ENCODE measurements at places on chromosomes 16 and 17.

- no peak for DNase-seq
Measured at GRCh38 chr16:85690469-85691064, 1.8 kb upstream of the GINS2 start.

DNA sequence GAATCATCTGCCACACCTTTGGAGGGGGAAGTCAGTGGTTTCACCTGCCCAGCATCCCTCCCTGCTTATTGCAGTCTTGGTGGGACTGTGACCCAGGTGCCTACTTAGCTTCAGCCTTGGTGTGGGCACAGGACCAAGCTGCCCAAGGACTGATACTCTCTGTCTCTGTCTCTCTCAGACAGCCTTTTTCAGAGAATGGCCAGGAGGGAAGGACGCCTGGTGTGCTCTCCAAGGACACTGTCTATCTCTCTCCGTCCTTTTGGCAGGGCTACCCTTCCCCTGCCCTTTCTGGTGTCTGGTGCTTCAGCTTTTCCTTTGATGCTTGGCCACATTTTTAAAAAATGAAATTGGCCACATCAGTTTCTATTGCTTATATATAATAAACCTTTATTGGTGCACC lies 19.6 kb downstream of the PIK3R6 start:
- no peak for DNase-seq

DNA sequence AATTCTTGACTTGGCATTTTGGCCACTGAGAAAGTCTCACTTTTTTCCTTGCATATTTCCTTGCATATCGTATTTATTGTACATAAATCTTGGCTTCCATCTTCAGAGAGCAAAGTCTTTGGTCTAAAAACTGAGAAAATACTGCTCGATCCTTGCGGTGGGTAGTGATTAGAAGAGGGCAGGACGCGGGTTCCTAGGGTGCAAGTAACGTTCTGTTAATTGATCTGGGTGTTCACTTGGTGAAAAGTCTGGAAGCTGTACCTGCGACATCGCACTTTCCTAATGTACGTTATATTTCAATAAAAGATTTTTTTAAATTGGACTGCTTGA lies 758 bp upstream of the UBALD2 start:
- DNase-seq, result no peak

DNA sequence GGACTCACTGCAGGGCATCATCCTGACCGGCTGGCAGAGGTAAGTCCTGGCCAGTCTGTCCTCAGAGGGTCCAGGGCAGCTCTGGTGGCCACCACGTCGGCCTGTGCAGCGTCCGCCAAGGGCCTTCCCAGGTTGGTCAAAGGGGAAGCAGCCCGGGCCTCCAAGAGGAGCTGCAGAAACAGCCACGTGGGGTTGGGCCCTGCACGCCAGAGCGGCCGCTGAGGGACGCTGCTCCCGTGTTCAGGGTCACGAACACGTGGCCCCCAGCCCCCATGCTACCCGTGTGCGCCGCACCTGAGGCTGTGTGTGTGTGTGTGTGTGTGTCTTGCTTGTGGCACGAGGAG lies 13.3 kb downstream of the CYBC1 start:
- no peak for DNase-seq

DNA sequence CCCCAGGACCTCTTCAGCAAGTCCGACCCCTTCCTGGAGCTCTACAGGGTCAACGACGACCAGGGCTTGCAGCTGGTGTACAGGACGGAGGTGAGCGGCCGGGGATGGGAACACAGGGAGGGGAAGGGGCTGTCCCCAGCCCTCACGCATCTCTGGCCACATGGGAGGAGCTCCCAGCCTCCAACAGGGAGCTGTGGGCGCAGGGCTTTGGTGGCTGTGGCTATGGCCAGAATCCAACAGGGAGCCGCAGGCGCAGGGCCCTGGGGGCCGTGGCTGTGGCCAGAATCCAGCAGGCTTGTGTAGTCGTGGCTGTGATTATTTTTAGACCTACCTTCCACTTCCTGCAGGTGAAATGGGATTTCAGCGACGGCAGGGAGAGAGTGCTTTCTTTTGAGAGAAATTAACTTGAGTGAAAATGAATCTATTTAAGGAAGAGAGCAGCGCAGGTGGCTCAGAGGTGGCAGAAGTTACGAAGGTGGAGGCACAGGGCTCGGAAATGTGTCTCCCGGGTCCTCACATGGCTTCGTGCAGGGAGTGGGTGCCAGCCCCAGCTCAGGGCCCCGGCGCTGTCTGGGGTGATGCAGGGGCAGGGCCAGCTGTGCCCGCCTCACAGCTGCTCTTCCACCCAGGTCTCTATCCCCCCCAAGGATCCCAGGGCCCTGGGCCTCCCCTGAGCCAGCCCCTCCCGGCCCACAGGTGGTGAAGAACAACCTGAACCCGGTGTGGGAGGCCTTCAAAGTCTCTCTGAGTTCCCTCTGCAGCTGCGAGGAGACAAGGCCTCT lies 9.4 kb downstream of the CPNE7 start:
- no peak for DNase-seq

GRCh38 chr17:58996968-58997367 lies 109.7 kb downstream of the TRIM37 start:
- DNase-seq, result no peak

- peak; percentile 52 for DNase-seq
Measured at GRCh38 chr16:27164352-27164751, 39.0 kb upstream of the KDM8 start.

- no peak for DNase-seq
Measured at GRCh38 chr16:48479329-48479728, 94.1 kb upstream of the SIAH1 start.

DNA sequence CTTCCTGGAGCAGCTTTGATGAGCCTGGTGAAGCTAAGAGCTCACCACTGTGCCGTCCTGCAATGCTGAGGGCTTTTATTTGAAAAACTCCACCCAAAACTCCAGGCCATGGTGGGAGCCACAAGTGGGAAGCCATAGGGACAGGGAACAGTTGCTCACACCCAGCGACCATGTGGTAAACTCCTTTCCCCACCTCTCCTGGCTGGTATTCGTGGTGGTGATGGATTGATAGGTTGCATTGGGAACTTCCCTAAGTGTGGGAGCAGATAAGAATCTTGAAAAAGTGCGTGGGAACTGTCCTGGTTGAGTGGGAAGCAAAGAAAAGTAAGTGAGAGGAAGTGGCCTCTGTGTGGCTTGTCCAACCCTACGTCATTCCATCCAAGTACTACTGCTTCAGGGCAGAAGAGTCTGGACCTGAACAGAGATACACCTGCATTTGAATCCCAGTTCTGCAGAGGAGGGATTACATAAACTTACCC lies at the start of gene CCL1:
CCL1 (minus strand) TSS at position 51 of the 479 bp plus-strand sequence. CDS start 72 bp downstream, outside the sequence.
- DNase-seq, result no peak

GRCh38 chr17:14552306-14552705 lies 251.4 kb downstream of the HS3ST3B1 start:
- DNase-seq, result no peak

- DNase-seq, result no peak
Measured at GRCh38 chr17:48499248-48499647, 31.6 kb downstream of the HOXB1 start.

DNA sequence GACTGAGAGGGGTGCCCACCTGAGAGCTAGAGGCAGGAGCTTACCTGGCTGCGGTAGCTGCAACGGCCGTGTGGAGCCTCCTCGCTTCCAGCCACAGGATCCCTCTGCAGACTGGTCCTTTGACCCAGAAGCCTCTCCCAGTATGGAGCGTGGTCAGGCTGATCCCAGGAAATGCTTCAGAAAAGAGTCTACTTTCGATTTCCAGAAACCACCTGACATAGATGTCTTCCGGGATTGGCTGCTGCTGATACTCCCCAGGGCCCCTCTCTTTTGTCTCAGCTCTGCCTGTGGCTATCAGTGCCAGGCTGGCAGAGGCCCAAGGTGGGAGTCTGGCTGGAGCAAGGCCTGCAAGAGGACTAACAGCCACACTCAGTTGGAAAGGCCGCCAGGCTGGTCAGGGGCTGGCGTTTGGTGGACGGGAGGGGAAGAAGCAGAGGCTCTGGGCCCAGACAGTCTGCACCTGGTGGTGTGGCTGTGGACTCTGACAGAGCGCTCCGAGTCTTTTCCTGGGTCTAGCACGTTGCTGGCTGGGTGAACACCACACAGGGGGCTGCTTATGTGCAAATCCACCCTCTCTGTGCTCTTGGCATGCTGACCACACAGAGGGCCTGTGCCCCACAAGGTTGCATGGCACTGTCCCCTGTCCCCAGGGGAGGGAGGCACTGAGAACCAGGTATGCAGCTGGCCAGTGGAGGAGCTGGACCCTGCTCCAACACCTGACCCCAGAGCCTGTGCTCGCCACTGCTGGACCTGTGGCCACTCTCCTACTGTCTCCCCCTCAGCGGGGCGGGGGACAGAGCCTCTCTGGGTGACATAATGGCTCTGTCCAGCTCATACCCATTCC lies at the start of gene LGALS3BP:
LGALS3BP (minus strand) TSS at position 144 of the 844 bp plus-strand sequence. CDS start 2,732 bp downstream, outside the sequence.
- DNase-seq, result peak; percentile 74

DNA sequence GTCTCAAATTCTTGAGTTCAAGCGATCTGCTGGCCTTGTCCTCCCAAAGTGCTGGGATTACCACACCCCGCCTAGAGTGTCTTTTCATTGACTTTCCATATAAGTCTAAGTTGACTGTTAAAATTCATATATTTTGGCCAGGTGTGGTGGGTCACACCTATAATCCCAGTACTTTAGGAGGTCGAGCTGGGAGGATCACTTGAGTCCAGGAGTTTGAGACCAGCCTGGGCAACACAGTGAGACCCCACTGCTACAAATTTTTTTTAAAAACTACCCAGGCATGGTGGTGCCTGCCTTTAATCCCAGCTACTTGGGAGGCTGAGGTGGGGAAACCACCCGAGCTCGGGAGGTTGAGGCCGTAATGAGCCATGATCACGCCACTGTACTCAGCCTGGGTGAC lies 21.9 kb upstream of the MRC2 start:
- no peak for DNase-seq

GRCh38 chr17:57612202-57613071 lies 132.7 kb downstream of the CCDC182 start:
- DNase-seq, result no peak

DNA sequence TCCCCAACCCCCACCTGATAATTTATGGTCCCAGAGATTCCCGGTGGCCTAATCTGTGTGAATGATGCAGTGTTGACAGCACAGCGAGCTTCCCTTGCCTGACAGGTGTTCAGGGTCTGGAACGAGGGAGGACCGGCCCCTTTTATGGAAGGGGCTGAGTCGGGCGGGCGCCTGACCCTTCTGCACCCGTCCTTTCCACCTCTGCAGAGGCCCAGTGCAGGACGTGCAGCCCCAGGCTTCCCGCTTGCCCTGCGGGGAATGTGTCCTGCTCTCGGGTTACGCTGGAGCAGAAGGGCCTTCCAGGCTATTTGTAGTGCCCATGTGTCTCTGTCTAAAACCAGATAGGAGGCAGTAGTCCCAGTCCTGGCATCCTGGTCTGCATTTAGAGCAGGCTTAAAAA lies 16.2 kb downstream of the SMTNL2 start:
- peak; percentile 71 for DNase-seq

GRCh38 chr17:32461853-32462617 lies 17.7 kb downstream of the PSMD11 start:
- no peak for DNase-seq

DNA sequence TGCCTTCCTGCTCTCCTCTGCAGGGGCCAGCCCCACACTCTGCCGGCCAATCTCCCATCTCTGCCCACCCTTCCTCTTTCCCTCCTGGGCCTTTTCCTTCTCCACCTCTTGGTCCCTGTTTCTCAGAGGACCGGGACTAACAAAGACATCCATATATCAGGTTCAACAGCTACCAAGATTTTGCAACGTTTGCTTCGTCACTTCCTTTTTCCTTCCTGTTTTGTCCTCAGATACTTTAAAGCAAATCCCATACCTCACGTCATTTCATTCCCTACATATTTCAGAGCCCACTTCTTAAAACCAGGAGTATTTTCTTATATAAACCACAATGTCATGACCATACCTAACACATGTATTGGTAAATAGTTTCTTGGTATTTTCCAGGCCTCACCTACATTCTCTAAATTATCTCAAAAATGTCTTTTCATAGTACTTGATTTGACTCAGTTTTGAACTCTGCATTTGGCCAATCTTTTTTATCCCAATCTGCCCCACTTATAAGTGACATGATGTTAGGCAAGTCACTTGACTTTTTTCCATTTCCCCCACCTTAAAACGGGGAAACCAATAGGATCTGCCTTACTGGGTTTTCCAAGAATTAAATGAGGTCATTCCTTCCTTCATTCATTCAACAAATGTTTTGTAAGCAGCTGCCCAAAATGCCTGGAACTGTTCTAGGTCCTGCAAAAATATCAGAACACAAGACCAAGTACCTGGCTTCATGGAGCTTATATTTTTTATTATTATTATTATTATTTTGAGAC lies 7.2 kb upstream of the USP10 start:
- no peak for DNase-seq

DNA sequence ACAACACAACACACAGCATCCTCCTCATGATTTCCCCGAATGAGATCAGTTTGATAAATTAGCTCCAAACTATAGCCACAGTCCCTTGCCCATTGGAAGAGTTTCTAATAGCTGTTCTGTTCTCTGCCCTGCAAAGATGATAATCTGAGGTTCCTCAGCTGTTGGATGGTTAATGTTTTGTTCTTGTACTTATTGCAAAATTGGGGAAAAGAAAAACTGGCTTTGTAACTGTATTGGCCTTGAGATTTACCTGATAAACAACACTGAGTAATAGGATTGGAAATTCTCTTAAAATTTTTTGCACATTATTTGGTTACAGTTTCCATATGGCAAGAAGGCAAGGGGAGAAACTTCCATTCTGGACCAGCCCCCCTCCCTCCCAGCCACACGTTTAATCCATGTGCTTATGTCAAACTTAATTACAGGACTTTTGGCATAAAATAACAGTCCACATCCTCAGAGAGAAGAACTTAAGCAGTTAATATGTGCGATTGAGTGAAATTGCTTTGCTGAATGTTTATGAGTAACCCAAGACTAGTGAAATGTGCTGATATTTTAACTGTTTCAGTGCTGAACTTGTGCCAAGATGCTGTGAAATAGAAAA lies 119.1 kb upstream of the ZFHX3 start:
- no peak for DNase-seq

DNA sequence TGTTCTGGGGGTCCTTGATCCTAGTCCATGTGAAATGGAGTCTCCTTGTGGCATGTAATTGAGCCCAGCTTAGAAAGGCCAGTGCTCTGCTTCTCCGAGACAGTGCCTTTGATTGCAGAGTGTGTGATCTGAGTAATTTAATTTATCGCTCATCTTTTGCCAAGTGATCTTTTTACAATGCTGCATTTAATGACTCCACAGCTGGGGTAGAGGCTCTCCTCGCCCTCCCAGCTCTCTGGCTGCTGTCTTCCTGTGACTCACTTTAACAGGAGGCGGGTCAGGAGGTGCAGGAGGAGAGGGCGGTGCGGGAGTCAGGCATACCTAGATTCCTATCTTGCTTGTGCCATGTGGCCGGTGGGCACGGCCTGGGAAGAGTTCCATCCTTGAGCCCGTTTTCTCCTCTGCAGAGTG lies 113.4 kb upstream of the FOXF1 start:
- DNase-seq, result peak; percentile 39

DNA sequence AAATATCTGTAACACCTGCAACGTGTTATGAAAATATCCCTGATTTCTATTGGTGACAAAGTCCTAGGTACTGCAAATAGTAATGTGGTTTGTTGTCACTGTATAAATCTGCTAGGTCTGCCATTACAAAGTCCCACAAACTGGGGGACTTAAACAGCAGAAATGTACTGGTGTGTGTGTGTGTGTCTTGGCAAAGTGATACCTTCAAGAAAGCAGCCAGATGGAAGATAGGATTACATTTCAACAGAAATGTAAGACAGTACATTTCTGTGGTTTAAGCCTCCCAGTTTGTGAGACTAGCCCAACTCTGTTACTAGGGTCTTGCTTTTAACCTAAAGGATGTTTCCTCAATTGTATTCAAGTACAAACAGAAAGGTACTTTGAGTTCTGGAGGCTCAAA lies 531.7 kb downstream of the NPIPA7 start:
- no peak for DNase-seq
